ENCODE measurements at places on chromosomes 3 and 15.

DNA sequence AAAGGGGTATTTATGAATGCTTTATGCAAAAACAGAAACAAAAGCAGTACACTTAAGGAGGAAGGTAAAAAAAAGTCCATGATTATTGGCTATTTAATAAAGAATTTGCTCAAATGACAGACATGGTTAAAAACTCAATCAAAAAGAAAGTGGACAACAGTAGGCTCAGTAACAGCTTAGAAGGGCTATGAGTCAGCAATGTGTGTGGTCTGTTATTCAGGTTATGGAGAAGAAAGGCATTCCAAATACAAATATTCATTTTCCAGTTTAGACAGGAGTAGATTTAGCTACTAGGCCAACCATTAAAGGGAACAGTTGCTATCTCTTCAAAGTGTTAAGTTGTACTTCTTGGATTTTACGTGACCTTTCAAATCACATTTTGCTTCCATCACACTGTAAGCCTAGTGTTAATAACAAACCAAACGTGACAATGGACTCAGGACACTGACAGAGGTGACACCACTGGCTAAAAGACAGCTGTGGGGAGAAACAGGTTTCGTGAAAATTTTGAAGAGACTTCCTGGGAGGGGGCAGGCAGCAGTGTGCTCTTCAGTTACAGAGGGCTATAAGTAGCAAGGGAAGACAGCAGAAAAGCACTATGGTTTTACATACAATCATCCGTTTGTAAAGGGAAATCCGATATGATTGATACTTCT, 41.7 kb upstream of the MYO5C start:
- DNase-seq: no peak

- no peak for DNase-seq
These were observed 28.2 kb upstream of the USP3 start for GRCh38 chr15:63476229-63476632.

- no peak for DNase-seq
These were observed 7.8 kb downstream of the SETMAR start for GRCh38 chr3:4310971-4311370.

GRCh38 chr3:51580418-51580817, 41.9 kb downstream of the RAD54L2 start:
- DNase-seq: no peak

DNA sequence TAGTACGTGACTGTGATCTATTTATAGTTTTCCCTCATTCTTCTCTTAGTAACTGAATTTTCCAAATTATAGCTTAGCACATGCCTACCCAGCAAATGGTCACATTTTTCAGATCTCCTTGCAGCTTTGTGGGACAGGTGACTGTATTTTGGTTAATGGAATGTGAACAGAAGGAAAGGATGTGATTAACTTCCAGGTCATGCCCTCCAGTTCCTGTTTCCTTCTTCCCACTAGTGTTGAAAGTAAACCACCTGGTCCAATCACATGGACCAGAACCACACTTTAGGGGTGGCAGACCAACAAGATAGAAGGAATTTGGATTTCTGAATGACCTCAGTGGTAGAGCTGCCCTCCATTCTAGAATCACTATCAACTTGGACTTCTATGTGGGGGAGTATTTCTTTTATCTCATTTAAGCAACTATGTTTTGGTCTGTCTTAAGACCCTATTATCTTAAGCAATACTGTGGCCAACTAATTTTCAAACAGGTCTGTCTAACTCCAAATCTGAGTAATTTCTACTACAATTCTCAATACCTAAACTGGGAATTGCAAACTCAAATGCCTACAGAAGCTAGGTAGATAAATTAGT, 76.0 kb upstream of the TSC22D2 start:
- no peak for DNase-seq
